ENCODE measurements at places on chromosomes 5 and 9. TPM values are rescaled to one million over a fixed set of nuclear protein-coding genes. Genes with fewer than 3 reads are reported as not detected.

TMEM215 gene
- total RNA-seq = not detected

F2RL2 gene
- total RNA-seq = 0.27 TPM

TMEM174 gene
- not detected for total RNA-seq

SLC36A2 gene
- total RNA-seq = 0.22 TPM

RNF145 gene
- 23.3 TPM for total RNA-seq

EDIL3 gene
- 14.4 TPM for total RNA-seq

SMIM3 gene
- total RNA-seq = 15.2 TPM

GLRA1 gene
- not detected for total RNA-seq

SERINC5 gene
- 13.7 TPM for total RNA-seq

IFNA2 gene
- not detected for total RNA-seq

FOXD4L6 gene
- not detected for total RNA-seq

PCDHGC4 gene
- total RNA-seq = 2.5 TPM

IRF1 gene
- total RNA-seq = 12.6 TPM

SPINK7 gene
- total RNA-seq = not detected

PRR16 gene
- total RNA-seq = 12.9 TPM

EGFLAM gene
- total RNA-seq = 7.7 TPM

- no peak for DNase-seq
These were observed 790.8 kb downstream of the BRINP1 start for GRCh38 chr9:118578467-118578866.

- DNase-seq = no peak
These were observed 1068.5 kb upstream of the CDH10 start for GRCh38 chr5:25713259-25713658.

DNA sequence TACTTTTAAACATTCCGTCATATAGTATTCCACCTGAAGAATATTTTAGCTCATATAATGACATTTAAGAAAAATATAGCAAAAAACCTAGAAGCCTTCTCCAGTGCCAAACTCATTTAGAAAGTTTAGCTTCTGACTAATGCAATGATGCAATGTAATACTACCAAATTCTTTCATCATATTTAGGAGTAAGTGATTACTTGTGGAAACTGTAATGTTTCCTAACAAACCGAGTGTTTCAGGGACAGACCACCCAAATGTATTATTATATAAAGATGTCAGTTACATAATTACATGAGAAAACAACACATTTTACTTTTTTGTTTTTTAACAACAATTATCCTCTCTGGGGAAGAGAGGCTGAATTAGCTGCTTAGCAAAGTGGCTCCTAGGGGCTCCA, 316.2 kb downstream of the ARL15 start:
- DNase-seq = no peak

- DNase-seq = no peak
These were observed 300.0 kb upstream of the VLDLR start for GRCh38 chr9:2321523-2322148.

- no peak for DNase-seq
These were observed 356.7 kb downstream of the TMEM167A start for GRCh38 chr5:82720213-82721086.

- DNase-seq = no peak
These were observed 137.1 kb upstream of the TMEM161B start for GRCh38 chr5:88405783-88406182.

DNA sequence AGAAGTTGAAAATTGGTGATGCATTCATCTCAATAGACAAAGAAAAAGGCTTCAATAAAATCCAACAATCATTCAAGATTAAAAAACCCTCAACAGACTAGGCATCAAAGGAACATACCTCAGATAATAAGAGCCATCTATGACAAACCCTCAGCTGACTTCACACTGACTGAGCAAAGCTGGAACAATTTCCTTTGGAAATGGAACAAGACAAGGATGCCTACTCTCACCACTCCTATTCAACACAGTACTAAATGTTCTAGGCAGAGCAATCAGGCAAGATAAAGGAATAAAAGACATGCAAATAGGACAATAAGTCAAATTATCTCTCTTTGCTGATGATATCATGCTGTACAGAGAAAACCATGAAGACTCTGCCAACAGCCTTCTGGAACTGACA, 1188.1 kb downstream of the DTWD2 start:
- DNase-seq = no peak

GRCh38 chr5:18113721-18114120, 479.5 kb downstream of the TAF11L14 start:
- no peak for DNase-seq

DNA sequence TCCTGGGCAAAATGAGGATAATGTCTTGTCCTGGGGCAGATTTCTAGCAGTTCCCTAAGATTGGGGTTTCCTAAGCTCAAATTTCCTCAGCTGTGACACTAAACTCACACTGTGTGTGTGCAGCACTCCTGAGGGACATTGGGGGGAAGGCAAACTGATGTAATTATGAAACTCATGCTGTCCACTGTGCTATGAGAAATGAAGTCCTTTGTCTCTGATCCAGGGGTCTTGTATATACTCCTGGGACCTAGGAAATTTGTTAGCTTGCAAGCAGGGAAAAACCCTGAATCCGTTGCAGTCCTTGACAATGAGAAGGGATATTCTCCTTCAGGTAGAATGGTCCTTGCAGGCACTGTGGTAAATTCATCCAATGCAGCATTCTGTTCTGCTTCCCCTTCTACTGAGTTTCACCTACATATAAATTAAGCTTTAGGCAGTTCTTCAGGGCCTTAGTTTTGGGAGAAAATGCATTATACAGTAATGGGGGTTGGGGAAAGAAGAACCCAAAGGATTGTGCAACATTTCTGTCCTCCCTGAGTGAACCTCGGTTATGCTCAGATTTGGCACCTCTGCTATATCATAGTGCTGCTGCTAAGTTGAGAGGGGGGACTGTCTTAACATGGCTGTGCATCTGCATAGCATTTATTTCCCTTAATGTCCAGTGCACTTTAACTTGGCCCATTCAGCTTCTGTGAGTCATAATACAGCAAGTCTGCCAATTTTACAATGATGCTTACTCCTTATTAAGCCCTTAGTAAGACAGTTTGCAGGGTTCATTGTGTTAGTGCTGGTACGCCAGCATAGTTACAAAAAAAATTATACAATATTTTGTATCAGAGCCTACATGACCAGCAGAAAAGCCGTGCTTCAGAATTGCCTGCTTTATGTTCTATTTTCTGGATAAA, 80.2 kb downstream of the PJA2 start:
- no peak for DNase-seq

- DNase-seq = peak; percentile 84
These were observed 25.3 kb downstream of the ZDHHC11B start for GRCh38 chr5:759111-759751.

DNA sequence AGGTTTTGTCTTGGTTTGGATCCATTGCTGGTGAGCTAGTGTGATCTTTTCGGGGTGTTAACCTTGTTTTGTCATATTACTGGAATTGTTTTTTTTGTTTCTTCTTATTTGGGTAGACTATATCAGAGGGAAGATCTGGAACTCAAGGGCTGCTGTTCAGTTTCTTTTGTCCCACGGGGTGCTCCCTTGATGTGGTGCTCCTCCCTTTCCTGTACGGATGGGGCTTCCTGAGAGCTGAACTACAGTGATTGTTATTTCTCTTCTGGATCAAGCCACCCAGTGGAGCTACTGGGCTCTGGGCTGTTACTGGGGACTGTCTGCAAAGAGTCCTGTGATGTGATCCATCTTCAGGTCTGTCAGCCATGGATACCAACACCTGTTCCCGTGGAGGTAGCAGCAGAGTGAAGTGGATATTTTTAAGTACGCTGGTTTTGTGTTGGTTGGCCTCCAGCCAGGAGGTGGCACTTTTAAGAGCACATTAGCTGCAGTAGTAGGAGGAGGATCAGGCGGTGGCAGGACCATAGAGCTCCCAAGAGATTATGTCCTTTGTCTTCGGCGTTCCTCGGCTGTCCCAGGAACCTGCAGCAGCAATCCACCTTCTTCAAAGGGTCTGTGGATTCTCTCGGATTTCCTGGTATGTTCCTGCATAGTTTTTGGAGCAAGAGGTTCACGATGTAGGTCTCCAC, 27.2 kb downstream of the SCAMP1 start:
- no peak for DNase-seq

DNA sequence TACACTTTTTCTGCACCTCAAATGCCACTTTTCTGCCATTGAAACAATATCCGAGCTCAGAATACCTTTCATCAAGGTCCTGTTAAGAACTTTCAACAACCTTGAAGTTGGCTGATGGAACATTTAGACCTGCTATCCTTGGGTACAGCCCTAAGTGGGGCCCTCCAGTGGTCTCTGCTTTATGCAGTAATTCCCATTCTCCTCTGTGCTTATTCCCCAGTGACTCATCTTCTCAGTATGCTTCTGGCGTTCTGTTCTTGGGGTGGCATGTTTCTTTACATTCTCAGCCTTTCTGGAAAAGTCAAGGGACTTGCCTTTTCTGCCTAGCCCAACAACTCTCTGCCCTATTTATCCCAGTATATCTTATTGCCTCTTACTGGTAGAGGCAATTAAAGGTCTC, 7.1 kb downstream of the ANP32B start:
- DNase-seq = no peak

DNA sequence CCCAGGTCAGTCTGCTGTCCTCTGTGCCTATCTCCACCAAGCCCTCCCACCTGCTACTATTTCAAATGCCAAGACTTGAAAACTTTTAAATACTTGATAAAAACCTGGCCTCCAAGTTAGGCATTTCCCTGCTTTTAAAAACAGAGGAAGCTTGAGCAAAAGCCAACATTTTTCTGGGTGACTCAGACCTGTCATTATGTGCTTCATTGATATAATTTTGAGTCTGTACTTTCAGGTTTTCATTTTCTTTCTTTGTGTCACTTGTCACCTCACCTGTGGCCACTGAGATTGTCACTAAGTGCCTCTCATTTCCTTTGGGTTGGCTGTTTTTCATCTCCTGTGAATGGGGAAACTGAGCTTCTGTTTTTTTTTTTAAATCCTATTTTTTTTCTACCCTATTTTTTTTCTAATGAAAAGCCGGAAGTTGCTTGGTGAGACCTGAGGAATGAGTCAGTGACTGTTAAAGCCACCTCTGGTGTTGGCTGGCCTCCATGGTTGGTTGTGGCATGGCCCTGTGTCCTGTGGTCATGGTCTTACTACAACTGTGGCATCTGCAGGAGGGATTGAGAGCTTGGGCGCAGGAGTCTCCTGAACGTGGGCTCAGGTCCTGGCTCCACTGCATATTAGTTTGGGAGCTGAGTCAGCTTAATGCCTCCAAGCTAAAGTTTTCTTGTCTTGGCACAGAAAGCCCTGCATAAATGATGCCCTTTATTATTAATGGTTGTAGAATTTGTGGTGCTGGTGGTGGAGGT, 56.7 kb downstream of the ARHGAP26 start:
- DNase-seq = peak; percentile 42

- DNase-seq = no peak
These were observed 335.6 kb downstream of the ZNF608 start for GRCh38 chr5:124410539-124411488.

GRCh38 chr5:83475935-83476814, 4.6 kb downstream of the VCAN start:
- no peak for DNase-seq

DNA sequence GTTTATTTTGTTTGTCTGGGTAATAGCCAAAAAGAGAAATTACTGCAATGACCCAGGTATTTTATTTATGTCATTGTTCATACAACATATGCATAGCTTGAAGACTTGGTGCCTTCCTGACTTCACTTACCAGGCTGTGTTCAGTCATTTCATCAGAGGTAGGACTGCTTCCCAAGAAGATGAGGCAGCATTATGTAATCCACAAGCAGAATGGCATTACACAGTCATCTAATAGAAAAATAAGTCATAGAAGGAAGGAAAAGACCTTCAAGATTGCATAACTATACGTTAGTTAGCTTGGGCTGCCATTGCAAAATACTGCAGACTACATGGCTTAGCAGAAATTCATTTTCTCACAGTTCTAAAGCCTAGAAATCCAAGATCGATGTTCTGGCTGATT, 167.5 kb downstream of the NMUR2 start:
- DNase-seq = no peak

DNA sequence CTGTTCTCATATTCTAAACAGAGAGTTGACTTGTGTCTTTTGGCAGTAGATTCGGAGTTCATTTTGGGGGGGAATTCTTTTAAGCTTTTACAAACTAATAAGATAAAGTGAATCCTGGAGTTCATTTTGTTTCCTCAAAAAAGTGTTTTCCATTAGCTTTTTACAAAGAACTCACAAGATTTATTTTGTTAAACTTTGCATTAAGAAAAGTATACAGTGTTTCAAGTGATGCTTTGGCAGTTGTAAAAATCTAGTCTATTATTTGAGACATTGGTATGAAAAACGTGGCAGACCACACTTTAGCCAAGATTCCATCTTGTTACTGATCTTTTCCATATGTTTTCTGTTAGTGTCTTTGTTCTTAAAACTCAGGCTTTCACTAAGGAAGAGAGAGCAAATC, 1.2 kb upstream of the OMD start:
- DNase-seq = no peak

DNA sequence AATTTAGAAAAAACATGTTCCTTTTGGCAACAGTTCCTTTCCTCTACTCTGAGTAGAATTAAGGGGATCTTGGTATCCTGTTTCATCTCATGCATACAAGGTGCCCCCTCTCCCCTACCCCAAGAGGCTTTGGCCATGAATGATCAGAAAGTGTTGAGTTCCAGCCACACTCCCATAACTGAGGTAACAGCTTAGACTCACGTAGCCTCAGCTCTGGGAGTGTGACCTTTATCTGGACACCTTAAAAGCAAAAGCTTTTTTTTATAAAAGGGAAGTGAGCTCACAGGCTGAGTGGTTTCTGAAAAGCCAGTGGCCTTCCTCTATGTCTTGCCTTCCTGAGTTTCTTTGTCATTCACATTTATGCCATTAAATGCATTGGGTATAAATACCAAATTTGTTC, 900 bp upstream of the HAVCR2 start:
- DNase-seq = no peak

GRCh38 chr5:159130871-159131270, 31.2 kb upstream of the EBF1 start:
- DNase-seq = no peak

- DNase-seq = no peak
These were observed 514.8 kb downstream of the PSAT1 start for GRCh38 chr9:78811622-78812276.

DNA sequence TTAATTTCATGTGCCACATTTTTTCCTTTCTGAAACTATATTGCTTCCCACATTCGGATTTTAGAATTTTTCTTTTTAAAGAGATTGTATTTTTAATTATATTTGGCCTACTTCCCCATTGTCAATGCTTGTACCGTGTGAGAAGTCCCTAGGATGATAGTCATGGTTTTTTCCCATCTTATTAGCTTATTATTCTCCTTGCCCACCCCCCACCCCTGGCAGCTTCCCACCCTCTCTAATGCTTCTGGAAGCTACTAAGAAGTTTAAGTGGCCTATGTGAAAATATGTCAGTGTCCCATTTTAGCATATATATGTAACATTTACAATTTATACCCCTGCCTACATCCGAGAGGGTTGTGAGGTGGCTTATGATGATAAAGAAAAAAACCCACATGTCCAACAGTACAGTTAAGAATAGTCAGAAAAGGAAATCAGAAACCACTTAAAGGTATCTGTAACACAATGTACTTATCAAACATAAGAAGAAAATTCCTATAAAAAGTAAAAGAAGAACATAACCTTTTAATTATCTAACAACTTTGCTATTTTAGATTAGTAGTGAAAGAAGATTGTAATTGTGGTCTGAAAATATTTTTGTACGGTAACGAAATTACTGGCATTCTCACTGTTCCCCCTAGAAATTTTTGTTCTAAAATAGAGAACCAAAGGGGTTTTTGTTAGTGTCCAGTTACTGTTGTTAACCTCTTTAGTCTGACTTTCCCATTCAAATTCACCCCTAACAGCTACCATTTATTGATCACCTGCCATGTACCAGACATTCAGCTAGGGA, 62.1 kb downstream of the SLC44A1 start:
- DNase-seq = no peak

Data from left ventricle myocardium superior (tissue), 1 donor.